ENCODE measurements at places on chromosomes 6 and 20. TPM values are rescaled to one million over a fixed set of nuclear protein-coding genes. Genes with fewer than 3 reads are reported as not detected.
A peak's percentile ranks its signal among the peaks of the same experiment; 100 is the strongest.

DNA sequence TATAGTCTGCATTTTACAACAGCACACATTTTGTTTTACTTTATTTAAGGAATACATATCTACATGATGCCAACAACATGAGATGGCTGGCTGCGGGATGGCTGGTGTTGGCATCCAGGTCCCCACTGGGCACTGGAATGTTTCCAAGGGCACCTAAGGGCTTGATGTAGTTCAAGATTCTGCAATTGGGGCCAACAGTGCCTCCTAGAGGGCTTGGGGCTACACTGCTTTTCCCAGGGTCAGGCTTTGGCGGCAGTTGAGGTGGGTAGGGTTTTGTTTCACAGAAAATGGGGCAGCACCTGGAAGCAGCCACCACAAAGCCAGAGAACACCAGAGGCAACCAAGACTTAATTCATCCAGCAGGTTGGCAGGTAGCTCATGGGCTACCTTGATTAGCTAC lies 202.2 kb upstream of the PRND start:
- DNase-seq: peak; percentile 15

DNA sequence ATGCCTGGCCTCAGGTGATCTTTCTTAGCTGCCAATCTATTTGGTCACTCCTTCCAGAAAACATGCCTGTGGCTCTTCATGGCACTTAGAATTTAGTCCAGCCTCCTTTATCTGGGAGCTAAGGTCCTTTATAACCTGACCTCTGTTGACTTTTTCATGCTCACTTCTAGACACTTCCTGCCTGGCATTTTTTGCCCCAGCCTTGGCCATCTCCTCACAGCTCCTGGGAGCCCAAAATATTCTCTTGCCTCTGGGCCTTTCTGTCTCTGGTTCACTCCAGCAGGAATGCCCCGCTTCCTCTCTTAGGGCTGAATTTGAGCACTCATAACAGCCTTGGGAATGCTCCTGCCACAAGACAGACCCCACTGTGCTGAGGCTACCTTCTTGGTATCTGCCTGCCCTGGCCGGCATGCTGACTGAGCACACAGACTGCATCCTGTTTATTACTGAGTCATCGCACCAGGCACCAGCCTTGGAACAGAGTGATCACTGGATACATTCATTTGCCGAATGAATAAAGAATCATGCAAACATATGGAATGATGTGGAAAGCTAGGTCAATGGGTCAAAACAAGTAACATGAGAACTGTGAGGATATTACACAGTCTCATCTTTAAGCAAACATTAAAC lies 5.8 kb upstream of the EEF1E1 start:
- DNase-seq: no peak

GRCh38 chr6:157019115-157019641 lies 242.0 kb downstream of the ARID1B start:
- DNase-seq: no peak

DNA sequence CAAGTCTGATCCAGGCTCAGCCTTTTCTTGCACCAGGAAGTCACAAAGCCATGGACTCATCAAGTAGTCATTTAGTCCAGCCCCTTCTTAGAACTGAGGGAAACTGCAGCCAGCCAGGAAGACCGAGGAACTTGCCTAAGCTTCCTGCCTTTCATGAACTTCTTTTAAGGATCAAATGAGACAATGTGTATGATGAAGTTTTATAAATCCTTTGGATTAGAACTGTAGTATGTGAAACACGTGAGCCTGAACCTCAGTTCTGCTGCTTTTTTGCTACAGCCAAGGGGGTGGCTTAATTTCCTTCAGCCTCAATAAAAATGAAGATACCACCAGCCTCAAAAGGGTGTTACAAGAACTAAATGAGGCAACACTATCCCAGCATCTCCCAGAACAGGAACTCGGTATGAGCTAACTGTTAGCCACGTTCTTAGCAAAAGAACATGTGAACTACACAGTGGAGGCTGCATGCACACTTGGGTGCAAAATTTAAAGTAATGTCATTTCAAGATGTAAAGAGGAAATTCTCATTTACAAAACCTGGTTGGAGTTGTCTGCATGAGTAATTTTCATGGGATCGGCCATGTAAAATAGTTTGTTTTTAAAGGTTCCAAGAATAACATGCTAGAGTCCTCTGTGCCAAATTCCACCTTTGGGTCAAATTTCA lies 76.0 kb upstream of the TBC1D7 start:
- DNase-seq: no peak

GRCh38 chr6:37433657-37434271 lies 743 bp downstream of the CMTR1 start:
- peak; percentile 46 for DNase-seq

Gene DDAH2
- 3.5 TPM for total RNA-seq

- peak; percentile 83 for DNase-seq
Observed at GRCh38 chr20:31547017-31547675, 32.9 kb downstream of the HM13 start.

GRCh38 chr20:62776692-62777527 lies 19.4 kb upstream of the MRGBP start:
- DNase-seq: peak; percentile 51

Gene HLA-DRA
- total RNA-seq: 12.2 TPM

GRCh38 chr6:71258078-71258866 lies 30.3 kb upstream of the OGFRL1 start:
- DNase-seq: no peak

DNA sequence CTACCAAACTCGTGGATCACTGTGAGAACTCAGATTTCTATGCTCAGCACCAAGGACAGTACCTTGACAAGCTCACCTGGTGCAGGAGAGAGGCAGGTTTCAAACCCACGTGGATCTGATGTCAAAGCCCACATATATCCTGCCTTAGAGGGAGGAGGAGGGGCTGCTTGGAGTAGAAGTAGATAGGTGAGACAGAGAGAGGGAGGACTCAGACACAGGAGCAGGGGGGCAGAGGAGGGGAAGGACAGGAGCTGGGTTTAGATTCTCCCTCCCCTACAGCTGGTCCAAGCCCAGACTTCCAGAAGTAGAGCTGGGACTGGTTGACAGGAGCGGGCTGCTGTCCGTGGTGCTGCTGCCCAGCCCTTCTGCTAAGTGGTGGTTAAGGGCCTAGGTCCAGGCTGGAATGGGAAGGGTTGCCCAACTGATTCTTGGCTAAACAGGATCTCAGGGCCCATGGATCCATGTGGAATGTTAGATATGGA lies 77.5 kb downstream of the CDH22 start:
- DNase-seq: no peak

Gene SDCBP2
- total RNA-seq: 3.3 TPM

DNA sequence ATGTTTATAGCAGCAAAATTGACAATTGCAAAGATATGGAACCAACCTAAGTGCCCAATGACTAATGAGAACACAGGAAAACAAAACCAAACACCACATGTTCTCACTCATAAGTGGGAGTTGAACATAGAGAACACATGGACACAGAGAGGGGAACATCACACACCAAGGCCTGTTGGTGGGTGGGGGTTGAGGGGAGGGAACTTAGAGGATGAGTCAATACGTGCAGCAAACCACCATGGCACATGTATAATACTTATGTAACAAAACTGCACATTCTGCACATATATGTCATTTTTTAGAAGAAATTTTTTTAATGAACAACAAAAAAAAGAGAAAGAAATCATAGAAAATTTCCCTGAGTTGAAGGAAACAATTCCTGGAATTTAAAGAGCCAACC lies 3.9 kb downstream of the EPM2A start:
- peak; percentile 16 for DNase-seq

DNA sequence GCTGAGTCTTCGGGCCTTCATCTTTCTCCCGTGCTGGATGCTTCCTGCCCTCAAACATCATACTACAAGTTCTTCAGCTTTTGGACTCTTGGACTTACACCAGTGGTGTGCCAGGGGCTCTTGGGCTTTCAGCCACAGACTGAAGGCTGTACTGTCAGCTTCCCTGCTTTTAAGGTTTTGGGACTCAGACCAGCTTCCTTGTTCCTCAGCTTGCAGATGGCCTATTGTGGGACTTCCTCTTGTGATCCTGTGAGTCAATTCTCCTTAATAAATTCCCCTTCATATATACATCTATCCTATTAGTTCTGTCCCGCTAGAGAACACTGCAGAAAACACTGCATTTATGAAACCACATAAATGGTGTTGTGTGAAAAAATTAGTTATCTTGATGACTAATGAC lies 13.9 kb upstream of the BCLAF1 start:
- no peak for DNase-seq

DNA sequence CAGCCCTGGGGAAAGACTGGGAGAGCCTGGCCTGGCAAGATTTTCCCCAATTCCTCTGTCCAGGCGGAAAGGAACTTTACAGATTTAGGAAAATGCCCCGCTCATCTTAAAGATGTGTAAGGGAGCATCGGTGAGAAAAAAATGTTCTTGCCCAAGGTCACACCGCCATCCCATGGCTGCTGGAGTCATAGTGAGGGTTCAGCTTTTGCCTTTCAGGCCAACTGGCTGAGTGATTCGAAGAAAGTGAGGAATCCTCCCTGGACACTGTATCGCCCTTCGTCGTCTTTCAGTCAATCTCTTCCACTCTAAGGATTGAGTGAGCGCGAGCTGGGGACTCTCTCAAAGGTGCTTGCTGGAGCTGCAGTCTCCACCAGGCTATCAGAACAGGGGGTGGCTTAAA lies 1.4 kb downstream of the WFDC2 start:
- no peak for DNase-seq

Gene OR2H2
- total RNA-seq: not detected

GRCh38 chr6:5442319-5442718 lies 181.0 kb downstream of the FARS2 start:
- DNase-seq: no peak

- DNase-seq: no peak
Observed at GRCh38 chr6:113292646-113293422, 564.3 kb upstream of the MARCKS start.

DNA sequence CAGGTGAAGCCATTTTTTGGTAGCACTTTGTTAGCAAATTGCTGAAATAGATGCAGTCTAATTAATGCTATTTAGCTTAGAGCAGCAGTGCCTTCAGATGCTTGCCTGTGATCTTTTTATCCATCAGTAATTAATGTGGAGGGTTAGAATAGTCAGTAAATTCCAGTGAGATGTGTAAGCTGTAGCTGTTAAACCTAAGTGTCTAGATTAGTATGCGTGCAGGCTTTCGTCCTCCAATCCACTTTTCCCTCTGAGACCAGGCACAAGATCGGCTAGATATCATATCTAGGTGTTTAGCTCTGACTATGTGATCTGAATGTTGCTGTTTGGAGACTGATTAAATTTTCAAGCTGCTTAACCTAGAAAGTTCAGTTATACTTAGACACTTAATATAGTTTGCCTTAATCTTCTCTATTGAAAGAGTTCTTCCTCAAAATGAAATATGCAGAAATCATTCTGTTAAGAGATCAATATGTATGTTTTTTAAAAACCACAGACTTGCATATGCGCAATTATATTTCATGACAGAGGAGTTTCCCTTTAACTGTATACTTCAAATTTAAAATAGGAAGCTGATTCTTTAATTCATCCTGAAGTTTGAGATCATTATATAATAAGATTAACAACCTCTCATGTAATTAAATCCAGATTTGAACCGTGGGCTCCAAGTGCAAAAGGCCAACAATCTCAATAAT lies 41.2 kb downstream of the XRN2 start:
- DNase-seq: no peak

- peak; percentile 45 for DNase-seq
Observed at GRCh38 chr20:24917797-24918578, 31.1 kb upstream of the CST7 start.

DNA sequence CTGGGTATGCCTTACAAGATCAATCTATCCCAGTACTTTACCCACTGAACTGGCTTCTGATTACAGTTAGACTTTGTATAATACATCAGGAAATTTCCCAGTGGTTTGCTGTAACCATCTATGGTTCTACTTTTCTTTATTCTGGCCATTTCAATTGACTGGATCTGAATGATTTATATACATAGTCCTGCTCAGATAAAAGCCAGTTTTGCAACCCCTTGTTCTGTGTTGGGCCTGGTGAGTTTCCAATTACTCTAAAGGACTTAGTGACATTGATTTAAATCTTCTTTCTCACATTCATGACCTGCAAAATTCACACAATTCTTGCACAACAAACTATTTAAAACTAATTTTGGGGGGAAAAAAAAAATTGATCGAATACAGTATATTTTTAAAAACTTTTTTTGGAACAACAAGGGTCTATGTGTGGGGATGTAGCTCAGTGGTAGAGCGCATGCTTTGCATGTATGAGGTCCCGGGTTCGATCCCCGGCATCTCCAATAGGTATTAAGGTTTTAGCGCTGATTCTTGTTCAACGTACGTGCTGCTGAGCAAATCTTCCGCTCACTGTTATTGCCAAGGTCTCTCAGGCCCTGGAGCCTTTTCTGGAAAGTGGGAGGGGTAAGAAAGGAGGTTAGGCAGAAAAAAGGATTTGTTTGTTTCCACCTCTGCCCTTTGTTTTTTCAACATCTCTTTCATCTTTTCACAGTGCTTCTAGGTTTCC lies 117.5 kb downstream of the GPX5 start:
- peak; percentile 52 for DNase-seq

DNA sequence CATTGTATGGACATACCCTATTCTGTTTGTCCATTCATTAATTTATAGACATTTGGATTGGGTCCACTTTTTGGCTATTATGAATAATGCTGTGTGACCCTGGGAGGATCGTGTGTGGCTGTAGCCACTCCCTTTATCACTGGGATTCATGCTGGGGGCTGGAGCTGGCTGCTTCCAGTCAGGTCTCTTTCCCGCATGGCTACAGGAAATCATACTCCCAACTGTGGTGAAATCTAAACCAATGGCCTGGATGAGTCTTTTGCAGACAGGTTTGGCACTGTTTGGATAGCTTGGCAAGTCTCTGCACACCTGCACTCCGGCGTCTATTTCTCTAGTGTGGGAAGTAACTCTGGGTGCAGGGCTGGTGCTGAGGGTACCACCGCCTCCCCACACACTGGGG lies 80.4 kb downstream of the RIN2 start:
- no peak for DNase-seq

Gene IL17A
- total RNA-seq: not detected

- no peak for DNase-seq
Observed at GRCh38 chr20:37977338-37977737, 55.9 kb downstream of the TTI1 start.

Gene BPHL
- 11.2 TPM for total RNA-seq

GRCh38 chr6:63476302-63476701 lies 96.0 kb upstream of the LOC128125822 start:
- no peak for DNase-seq

Gene BMP5
- not detected for total RNA-seq

GRCh38 chr6:144585217-144585814 lies 300.2 kb downstream of the UTRN start:
- DNase-seq: no peak

Gene ACTL10
- total RNA-seq: 4.1 TPM

Gene GSTA3
- not detected for total RNA-seq

Gene TP53TG5
- 0.40 TPM for total RNA-seq

DNA sequence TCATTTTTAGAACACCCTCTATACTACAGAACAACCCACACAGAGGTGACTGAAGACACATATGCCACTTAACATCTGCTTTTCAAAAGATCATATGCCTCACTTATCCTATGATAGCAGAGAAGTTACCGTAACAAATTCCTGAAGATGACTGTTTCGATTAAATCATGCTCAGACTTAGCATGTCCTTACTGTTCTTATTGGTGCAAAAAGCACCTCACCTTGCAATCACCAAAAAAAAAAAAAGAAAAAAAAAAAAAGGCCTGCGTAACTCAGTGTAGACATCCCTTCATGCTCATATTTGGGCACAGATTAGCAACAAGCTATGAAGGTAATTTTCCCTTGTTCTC lies 17.7 kb upstream of the DST start:
- DNase-seq: no peak

GRCh38 chr6:133773776-133774175 lies 115.1 kb upstream of the TCF21 start:
- DNase-seq: no peak

- no peak for DNase-seq
Observed at GRCh38 chr6:53662457-53662856, 3.1 kb downstream of the KLHL31 start.
